ENCODE measurements at places on chromosomes 7 and 10.

- DNase-seq = no peak
Measured at GRCh38 chr7:36070230-36070629, 82.8 kb upstream of the EEPD1 start.

DNA sequence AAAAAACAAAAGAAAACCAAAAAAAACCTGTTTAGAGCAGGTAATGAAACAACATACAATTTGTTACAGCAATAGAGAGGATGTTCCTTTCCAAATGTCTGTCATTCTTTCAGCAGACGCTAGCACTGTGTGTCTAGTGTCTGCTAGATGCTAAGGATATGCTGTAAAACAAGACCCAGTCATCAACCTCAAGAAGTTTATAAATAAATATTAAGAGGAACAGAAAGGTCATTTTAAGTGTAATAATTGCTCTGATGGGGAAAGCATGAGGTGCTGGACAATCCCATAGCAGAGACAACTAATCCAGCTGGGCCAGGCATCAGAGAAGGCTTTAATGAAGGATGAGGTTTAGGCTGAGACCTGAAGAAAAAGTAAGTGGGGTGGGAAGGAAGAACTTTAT is 23.3 kb upstream of the ASCC1 start:
- DNase-seq = no peak

- peak; percentile 13 for DNase-seq
Measured at GRCh38 chr7:46179061-46179610, 258.1 kb upstream of the IGFBP3 start.

DNA sequence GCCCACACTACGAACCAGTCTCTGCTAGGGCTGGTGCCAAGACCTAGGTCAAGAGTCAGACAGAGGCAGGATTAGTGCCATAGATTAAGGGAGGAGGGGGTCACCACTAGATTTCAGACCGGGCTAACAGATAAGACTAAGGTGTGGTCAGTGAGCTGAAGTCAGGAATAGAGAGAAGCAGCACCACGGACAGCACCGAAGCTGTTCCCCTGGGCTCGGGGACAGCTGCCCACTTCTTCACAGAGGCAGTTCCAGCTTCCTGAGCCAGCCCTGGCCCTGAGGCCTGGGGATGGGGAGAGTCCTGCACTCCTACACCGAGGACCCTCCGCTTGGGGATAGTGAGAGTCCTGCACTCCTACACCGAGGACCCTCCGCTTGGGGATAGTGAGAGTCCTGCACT is 11.2 kb upstream of the JAKMIP3 start:
- no peak for DNase-seq

GRCh38 chr7:88095-88926 is 104.1 kb upstream of the FAM20C start:
- DNase-seq = no peak

DNA sequence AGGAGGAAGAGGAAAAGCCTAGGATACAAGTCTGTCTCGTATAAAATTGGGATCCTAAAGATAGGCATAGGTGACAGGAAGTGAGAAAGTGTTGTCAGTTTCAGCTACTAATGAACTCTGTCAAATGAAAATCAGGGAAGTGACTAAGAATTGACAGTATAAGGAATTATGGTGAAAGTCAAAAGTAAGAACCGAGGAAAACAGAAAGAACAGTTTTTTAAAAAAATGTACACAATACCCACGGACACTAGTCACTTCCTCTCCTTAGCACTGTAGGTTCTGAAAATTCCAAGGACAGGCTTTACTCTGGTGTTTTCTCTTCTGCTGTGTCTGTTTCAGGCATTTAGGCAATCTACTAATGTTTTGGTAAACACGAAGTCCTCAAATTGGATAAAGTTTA is 42.3 kb downstream of the ATAD1 start:
- DNase-seq = peak; percentile 76

DNA sequence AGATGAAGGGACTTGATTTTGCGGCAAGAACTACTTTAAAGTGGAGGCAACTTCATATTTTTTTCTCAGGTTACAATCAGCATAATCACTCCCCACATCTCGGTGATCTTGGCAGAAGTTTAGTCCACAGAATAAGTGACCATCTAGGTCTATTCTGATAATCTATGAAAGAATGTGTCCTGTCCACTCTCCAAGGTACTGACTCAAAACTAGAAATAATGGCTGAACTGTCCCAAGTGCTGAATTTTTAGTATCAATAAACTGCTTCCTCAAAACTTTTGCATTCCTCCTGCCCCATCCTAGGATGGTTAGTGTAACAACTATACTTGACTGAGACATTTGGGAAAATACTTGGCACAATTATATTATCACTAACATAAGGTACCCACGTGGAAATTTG is 10.9 kb upstream of the CHRM2 start:
- no peak for DNase-seq

- peak; percentile 90 for DNase-seq
Measured at GRCh38 chr7:19561121-19561805, 147.6 kb downstream of the POLR1F start.

DNA sequence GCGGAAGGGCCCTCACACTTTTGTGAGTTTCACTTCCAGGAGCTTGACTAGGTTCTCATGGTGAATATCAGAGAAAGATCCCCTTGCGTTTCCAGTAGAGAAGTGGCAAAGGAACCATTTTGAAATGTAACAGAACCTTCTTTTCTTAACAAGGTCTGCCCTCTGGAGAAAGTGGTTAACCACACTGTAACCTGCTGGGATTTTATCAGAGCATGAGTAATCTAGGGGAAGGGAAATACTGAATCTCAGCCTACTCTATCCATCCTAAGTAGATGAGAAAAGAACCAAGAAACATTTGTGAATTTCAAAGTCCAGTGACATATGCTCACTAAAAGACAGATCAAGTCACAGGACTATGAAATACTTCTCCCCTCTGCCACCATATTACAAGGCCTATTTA is 235.5 kb downstream of the ZEB1 start:
- peak; percentile 91 for DNase-seq

- DNase-seq = no peak
Measured at GRCh38 chr7:2087744-2088143, 145.0 kb downstream of the MAD1L1 start.

- DNase-seq = no peak
Measured at GRCh38 chr10:30386801-30387588, 37.9 kb upstream of the MTPAP start.

DNA sequence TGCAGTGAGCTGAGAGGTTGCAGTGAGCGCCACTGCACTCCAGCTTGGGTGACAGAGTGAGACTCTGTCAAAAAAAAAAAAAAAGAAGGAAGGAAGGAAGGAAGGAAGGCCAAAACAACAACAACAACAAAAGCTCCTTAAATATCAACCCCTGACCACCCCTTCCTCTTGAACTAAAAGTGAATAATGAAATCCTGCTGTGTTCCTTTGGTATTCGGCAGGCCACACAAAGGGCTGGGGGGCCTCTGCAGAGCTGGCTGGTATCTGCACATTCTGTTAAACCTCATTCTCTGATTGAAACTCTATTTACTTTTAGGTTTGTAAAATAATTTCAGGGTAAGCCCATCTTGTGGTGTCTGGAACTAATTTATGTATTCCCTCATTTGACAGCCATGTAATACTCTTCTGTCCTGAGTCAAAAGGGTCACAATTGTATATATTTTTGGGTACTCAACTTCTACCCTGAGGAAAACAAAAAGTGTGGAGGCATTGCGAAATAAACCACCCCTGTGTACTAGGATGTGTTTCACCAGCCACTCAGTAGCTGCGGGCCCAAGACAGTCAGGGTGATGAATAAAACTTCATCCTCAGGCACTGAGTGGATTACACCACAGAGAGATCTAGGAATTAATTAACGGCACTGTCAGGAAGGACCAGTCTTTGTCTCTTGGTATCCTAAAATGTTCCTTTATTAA is 446.4 kb upstream of the PFKP start:
- no peak for DNase-seq

DNA sequence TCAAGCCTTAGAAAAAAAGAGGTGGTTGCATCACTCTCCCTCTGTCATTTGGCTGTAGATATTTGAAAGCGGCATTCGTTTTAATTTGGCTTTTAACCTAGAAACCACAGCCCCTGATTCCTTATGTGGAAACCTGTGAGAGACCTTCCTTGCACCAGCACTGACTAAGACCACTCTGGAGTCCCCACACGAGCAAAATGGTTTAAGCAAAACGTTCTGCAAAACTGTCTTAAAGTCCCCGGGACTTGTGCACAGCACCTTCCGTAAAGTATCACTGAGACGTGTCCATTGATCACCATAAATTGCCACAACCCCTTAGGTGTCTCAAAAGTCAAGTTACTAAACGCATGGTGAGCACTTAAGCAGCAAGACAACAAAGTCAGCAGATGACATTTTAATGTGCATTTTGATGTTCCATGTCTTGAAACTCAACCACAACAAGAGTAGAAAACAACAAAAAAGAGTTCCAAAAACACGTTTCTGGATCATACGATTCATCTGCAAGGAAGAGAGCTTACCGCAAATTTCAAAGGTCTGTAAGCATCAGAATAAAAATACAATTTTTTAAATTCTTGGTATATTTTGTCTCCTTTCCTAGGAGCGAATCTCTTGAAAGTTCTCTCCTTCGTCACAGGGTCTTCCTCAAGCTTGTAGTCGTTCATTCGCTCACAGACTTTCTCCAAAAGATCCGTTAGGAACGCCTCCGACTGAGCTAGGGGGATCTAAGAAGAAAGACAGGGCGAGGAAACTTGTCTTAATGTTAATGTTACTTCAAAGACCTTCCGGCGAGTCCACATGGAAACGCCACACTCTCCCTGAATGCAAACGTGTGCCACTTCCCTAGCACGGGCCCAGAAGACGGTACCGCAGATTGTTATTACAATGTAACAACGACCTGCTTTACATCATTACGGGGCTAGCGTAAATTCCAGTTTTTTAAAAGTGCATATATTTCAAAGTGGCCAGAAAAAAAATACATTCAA is 37.7 kb downstream of the CNPY1 start:
- no peak for DNase-seq

- DNase-seq = no peak
Measured at GRCh38 chr10:101145750-101146391, 14.8 kb downstream of the TLX1 start.

DNA sequence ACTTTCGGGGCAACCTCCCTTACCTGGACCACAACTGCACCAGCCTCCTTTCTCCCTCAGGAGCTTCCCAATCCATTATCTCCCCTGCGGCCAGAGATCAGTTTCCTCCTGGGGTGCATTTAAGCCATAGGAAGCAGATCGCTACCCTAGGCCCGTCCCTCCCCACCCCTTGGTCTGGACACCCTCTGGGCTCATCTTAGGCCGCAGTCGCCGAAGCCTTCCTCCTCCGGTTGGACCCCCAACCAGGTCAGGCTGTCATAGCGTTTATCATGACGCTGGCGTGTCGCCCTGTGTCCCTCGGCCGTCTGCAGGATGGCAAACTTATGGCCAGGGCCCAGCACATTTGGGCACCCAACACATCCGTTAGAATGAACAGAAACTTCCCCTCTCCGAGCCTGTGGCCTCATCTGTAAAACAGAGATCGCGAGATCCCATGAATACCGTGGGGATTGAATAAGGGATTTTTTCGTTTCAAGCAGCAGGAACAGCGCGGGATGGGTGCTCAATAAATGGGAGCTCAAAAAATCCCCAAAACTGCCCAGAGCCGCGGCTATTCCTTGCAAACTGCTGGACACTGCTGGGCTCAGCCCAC is 669 bp upstream of the AP5Z1 start:
- peak; percentile 82 for DNase-seq

DNA sequence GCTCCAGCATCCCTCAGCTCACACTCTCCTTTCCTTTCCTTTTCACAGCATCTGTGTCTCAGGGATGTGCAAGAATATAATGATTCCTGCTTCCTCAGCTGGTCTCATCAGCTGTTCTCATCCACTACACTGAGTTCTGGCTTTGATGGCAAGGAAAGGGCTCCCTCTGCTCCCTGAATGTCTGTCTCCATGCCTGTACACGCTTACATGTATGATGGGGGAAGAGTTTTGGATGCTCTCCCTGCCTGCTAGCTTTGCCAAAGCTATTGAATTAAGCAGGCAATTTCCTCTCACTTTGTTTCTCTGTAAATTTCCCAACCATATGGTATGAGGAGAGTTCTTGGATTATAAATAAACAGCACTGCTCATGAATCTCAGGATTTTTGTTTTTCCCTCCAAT is 254.5 kb downstream of the SORCS3 start:
- DNase-seq = no peak

- no peak for DNase-seq
Measured at GRCh38 chr7:36188266-36188665, 35.2 kb downstream of the EEPD1 start.

- DNase-seq = peak; percentile 79
Measured at GRCh38 chr10:86958901-86959736, 720 bp downstream of the SNCG start.

- no peak for DNase-seq
Measured at GRCh38 chr7:143181349-143181748, 1.9 kb upstream of the TAS2R39 start.

DNA sequence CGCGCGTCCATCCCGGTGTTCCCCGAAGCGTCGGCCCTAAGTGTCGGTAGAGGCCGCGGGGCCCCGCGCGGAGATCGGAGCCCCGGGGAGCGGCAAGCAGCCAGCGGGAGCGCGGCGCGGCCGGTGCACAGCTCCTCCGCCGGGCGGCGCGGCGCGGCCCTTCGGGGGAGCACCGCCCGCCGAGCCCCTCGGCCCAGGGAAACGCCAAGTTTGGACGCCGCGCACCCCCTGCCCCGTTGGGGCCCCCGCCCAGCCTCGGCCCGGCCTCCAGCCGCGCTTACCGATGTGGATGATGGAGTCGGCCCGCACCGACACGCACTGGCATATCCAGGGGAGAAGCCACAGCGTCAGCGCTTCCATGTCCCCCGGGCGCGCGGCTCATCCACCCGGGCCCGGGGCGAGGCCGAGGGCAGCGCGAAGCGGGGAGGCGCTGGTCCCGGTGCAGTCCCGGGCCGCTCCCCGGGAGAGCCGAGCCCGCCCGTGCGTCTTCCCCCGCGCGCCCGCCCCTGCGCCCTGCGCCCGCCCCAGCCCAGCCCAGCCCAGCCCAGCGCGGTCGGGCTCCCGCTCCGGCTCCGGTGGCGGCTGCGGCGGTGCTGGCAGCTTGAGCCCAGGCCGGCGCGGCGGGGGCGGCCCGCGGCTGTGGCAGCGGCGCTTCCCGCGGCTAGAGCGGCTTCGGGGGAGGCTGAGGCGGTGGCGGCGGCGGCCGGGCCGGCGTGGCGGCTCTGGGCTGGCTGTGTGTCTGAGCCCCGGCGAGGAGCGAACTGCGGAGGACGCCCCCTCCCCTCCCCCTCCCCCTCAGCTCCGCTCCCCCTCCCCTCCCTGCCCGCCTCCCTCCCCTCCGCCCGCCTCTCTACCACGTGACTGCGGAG is at the start of gene GRID1:
Gene GRID1, minus strand, starts transcription at position 763 of the 869 bp plus-strand sequence.
- peak; percentile 14 for DNase-seq

- no peak for DNase-seq
Measured at GRCh38 chr10:69738071-69738470, 63.6 kb upstream of the COL13A1 start.

DNA sequence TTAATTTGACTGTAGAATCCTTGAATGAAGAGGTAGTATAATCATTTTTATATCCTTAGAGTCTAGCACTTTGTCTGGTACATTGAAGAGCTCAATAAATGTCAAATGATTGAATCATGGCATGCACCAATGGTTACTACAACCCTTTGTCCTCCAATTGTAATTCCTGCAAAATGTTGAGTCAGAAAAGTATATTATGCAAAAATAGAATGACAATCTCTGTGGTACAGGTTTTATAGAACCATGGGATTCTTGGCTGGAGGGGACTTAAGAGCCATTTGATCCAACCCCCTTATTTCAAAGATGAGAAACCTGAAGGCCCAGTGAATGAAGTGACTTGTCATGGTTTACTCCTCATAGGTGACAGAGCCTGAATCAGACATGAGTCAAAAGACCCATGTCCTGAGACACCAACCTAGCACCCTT is 30.9 kb upstream of the SMKR1 start:
- no peak for DNase-seq

GRCh38 chr10:85548034-85548433 is 818.6 kb downstream of the GRID1 start:
- peak; percentile 0 for DNase-seq

- DNase-seq = no peak
Measured at GRCh38 chr7:21429021-21429420, 1.1 kb downstream of the SP4 start.

All from iris pigment epithelial cell (primary cell).